Stimulated activated CD8-positive, alpha-beta memory T cell treated with anti-CD3 and anti-CD28 coated beads, Interleukin-4, amount 100 ng/mL, for 4 hours (primary cell): ENCODE measurements at places on chromosomes 3 and 15.

DNA sequence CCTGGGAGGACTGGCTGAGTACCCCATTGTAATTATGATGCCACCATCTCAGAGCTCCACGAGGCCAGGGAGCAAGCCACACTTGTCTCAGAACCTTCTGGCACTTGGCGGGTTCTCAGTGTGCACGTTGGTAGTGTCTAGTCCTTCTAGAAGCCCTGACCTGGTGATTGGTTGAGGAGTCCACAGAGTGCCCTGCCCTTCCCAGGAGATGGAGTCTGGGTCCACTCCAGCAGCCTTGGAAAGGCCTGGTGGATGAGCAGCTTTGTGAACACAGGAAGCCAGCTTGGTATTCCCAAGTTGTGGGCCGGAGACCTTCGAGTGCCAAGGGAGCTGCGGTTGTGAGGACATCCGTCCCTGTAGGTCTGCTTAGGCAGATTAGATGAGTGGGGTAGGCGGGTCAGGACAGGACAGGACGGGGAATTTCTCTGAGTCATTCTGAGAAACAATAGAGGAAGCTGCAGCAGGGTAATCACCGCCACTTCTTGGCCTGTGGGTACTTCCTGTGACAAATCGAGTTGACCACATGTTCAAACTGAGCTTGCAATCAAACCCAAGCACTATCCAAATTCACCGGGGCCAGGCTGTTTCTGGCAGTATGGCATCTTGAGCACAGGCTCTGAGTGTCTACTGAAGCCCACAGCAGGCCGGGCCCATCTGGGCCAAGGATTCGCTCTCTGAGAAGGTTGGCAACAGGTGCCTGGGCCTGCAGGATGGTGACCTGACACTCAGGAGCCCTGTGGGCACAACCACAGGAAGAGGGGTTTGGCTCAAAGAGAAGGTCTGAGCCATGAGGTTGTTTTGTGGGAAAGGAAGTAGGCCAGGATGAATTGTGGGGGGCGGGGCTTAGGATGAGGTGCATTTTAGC lies 71.5 kb upstream of the PLXNA1 start:
- peak; percentile 30 for DNase-seq

- no peak for DNase-seq
Observed at GRCh38 chr15:22811640-22812039, 25.2 kb downstream of the NIPA1 start.

DNA sequence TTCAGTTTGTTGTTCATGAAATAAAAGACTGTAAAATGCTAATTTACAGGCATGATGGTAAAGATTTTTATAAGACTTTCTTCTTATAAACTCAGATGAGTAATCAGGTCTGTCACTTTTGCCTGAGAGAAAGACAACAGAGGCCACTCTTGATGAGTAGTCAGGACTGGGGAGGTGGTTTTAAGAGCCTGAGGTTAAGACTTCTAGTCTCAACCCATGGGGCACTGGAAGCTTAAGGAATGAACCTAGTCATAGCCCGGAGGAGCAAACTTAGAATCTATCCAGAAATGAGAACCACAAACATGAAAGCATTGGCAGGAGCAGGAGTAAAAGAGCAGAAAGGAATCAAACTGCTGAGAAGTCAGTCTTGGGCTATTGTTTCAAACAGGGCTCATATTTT lies 846.3 kb upstream of the ARPP21 start:
- no peak for DNase-seq

DNA sequence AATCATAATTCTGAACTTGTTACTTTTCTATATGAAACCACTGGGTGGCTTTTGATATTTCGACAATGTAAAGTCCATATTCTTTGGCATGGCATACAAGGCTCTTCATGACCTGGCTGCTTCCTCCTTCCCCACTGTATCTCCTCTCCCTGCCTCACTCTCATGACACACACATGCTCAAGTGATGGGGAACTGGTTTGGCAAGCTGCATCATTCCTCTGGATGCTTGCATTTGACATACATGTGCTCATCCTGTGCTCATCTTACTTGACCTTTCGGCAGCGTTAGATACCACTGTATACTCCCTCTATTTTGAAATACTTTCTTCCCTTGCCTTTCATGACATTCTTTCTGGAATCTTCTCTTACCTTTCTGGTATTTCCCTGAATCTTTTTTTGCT lies 51.8 kb upstream of the ZDHHC23 start:
- no peak for DNase-seq

DNA sequence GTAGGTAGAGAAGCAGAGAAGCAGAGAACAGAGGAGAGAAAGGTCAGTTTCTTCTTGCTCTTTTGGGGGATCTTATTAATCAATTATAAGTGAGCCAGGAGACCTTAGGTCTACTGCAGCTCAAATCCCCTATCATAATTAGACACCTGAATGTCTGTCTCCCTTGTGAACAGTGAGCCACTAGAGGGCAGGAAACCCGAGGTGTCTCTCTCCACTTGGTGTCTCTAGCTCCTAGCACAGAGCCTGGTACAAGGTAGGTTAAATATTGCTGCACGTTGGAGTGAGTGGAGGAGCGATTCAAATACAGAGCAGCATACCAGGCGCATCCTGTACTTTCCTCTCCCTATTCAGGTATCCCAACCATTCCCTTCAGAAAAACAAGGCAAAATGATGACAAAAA lies 2.0 kb upstream of the ST8SIA2 start:
- no peak for DNase-seq

DNA sequence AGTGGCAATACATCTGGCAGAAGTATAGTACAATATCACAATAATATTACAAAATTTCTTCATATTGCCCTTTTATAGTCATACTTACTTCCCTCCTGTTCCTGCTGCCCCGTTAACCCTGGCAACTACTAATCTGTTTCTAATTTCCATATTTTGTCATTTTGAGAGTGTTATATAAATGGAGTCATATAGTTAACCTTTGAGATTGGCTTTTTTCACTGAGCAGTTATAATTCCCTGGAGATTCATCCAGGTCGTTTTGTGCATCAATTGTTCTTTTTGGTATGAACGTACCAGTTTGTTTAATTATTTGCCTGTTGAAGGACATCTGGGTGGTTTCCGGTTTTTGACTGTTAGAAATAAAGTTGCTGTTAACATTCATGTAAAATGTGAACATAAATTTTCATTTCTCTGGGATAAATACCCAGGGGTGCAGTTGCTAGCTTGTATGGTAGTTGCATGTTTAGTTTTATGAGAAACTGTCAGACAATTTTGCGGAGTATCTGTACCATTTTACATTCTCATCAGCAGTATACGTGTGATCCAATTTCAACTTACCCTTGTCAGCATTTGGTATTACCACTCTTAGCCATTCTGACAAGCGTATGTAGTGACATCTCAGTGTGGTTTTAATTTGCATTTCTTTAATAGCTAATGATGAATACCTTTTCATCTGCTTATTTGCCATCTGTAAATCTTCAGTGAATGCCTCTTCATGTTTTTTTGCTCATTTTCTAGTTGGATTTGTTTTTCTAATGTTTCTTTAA lies 32.2 kb upstream of the IL20RB start:
- DNase-seq, result no peak

- no peak for DNase-seq
Observed at GRCh38 chr15:34791701-34792100, 3.6 kb downstream of the ACTC1 start.

GRCh38 chr3:185207931-185208746 lies 45.7 kb downstream of the EHHADH start:
- no peak for DNase-seq

DNA sequence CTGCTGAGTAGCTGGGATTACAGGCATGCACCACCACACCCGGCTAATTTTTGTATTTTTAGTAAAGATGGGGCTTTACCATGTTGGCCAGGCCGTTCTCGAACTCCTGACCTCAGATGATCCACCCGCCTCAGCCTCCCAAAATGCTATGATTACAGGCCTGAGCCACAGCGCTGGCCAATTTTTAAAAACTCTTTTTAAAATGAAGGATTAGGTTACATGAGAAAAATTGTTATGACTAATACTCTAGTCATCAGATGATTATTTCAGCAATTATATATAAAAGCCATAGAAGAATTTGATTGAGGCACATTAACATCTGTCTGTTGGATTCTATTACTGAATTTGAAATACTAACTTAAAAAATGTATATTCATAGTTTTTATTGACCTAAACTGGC lies 134.1 kb upstream of the MNS1 start:
- DNase-seq, result no peak

DNA sequence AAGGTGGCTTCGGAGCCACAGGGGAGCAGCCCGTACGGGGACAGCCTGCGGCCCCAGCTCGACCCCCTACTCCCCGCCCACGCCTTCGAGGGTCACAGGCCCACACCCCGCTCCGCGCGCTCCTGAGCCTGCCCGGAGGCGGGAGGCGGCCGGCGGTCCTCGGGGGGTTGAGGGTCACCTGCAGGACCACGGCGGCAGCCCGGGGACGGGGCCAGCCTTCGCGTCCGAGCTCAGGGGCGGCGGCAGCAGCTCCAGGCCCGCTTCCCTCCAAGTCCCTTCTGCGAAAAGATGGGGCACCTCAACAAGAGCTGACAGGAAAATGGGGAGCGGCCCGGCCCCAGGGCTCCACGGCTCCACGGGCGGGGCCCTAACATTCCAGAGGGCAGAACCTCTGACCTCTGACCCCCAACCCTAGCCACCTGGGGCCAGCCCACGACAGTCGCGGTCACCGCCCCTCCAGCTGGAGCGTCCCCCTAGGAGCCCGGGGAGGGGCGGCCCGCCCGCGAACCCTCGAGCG lies 428 bp downstream of the LYSMD4 start:
- no peak for DNase-seq

DNA sequence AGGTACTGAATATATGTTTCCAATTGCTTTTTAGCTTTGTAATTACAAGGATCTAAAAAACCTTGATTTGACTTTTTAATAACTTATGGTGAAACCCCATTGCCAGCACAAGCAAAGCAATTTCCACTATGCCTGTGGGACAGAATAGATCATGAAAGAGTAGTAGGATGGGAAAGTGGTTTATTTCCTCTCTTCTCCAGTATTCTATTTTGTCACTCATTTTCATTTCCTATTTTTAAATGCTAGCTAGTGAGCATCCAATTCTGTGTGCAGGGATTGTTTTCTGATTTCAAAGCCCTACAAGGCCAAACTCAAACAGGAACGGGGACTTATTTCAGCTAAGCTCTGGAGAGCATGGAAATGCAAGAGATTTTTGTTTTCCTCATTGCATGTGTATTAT lies 132.0 kb upstream of the TGFBR2 start:
- no peak for DNase-seq

- no peak for DNase-seq
Observed at GRCh38 chr15:73371812-73372211, 3.1 kb upstream of the HCN4 start.

DNA sequence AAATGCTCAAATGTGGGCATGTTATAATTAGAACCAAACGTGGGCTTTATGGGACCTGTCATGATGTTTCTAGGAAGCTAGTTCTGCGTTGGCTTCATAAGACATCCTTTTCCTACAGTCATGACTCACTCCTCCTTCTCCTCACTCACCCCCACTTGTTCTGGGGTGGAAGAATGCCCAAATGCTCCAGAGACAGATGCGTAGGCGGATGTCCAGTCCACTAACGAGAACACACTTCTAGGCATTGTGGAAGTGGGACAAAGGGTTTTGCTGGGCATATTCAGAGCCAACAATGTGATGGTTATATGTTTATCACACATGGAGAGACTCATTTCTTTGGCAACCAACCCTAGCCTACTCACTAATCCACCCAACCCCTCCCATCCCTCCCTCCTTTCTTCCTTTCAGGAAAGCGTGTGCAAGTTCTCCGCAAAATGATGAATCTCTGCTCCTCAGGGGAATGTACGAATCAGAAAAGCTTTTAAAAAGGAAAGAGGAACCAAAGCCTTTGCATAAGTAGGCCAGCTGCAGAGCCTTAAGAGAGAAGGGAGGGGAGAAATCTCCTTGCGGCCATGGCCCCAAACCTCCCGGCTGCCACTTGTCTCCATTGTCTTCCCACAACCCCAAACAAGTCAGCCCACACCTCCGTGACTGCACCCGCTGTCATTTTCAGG lies 123.0 kb upstream of the SPRED1 start:
- no peak for DNase-seq

DNA sequence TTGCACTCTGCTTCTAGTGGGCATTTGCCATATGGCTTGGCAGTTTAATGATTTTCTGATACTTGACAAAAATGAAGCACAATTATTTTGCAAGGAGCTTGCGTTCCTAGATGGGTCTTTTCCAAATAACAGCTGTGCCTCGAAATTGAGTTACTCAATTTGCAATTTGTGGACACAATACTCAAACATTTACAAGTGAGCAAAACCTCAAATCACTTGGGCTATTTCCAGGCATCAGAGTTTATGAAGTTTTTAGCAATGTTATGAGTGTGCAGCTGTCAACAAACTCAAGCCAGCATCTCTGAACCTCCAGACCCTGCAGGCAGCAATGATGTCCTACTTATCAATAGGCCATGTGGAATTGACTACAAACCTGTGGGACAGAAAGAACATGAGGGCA lies 41.3 kb downstream of the NMNAT3 start:
- no peak for DNase-seq

DNA sequence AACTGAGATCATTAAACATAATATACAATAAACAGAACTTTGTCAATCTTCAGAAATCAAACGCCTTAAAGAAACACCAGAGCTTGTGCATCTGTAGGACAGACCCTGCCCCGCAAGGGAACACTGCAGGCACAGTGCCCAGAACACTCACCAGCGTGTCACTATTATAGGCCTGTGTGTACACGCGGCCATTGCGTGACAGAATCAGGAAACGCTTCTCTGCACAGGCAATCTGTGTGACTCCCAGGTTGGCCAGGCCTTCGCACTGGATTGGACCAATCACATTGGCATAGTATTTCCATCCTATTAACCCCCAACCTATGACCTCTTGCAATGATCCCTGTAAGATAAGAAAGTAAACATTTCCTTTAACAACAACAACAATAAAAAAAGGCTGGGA lies 52.9 kb downstream of the HERC2 start:
- no peak for DNase-seq

DNA sequence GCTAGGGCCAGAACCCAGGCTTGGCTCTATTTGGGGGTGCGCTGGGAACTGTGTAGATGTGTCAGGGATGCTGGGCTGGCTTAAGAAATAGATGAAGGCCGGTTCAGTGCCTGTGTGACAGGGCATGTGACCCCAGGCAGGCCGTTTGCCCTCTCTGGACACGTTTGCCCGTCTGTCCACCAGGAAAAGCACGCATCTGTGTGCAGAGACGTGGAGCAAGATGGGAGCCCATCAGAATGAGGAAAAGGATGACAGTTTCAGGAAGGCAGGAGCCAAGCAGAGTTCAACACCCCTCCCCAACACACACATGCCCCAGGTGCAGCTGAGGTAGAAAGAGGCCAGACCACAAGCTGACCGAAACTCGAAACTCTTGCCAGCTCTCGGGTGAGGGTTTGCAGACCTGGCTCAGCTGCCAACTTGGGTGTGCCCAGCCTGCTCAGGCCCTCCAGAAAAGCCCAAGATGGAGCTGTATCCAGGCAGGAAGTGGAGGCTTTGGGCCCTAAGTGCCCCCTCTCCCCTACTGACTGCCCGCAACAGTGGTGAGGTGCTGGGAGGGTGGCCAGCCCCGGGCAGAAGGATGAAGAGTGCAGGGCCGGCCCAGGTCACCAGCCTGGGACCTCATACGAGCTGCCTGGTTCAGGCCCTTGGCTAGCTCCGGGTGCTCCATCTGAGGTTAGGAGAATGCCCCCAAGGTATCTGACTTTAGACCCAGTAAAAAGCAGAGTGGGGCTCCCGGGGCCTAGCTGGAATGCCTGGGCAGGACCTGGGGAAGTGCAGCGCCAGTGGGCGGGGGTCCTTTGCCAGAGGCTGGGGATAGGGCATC lies 10.2 kb upstream of the MESP1 start:
- no peak for DNase-seq
